Activated naive CD8-positive, alpha-beta T cell treated with anti-CD3 and anti-CD28 coated beads, Interleukin-2, amount 10 ng/mL, durations not matched to agents 7 days and 5 days (primary cell): ENCODE measurements at places on chromosomes 1 and 21. TPM values are rescaled to one million over a fixed set of nuclear protein-coding genes. Genes with fewer than 3 reads are reported as not detected.

DNA sequence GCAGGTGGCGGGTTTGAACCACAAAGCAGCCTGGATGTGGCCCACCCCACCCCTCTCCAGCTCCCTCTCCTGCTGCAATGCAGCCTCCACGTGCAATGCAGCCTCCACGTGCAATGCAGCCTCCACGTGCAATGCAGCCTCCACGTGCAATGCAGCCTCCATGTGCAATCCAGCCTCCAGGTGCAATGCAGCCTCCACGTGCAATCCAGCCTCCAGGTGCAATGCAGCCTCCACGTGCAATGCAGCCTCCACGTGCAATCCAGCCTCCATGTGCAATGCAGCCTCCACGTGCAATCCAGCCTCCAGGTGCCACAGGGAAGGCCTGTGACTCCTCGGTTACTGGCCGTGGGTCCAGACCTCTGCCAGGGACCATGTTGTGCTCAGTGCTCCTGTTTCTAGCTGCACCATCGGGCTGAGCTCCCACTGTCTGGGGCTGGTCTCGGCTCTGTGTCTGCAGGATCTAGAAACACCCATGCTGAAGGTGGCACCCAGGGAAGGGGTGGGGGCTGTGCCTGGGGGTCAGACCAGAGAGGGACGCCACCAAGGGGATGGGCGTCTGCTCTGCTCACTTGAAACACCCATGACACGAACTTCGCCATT, 11.9 kb upstream of the LRRC3 start:
- no peak for DNase-seq
- no peaks in the 10 kb centered on the region for H3K4me1 ChIP-seq
- H3K27ac ChIP-seq, result no peak overlapping the region
- peaks cover 5% of the 10 kb centered on the region for H3K27me3 ChIP-seq

Gene KRTAP21-2
- not detected for total RNA-seq

DNA sequence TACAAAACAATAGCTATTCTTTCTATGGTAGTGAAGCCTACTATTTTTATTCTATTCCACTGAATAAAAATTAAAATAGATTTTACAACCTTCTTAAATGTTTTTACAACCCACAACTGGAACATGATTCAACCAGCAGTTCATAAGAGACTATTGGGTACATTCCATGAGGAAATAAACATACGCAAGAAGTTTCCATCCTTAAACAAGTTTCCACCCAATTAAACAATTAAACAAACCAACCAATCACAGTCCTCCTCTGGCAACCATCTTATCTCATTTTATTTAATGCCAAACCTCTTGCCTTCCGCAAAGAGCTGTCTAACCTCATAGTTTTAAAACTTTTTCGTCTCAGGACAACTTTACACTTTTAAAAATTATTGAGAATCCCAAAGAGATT, 239.0 kb downstream of the RGS7 start:
- no peaks in the 10 kb centered on the region for H3K36me3 ChIP-seq
- no peak overlapping the region for H3K4me3 ChIP-seq
- DNase-seq, result no peak
- no peaks in the 10 kb centered on the region for H3K4me1 ChIP-seq

Gene CR1L
- total RNA-seq, result 1.1 TPM

DNA sequence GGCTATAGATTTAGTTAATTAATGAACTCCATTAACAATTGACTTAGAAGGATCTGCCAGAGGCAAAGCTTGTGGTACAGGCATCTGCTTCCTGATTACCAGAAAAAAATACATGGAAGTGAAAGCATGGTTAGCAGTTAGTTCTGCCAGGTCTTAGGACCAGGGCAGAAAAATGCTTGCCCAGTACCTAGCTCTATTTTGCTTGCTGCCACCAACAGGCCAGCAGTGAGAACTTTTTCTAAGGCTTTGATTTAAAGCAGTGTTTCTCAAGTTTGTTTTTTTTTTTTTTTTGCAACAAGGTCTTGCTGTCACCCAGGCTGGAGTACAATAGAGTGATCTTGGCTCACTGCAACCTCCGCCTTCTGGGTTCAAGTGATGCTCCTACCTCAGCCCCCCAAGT, 16.4 kb upstream of the MTF1 start:
- H3K27ac ChIP-seq, result no peak overlapping the region
- no peak overlapping the region for H3K4me3 ChIP-seq
- H3K36me3 ChIP-seq, result peaks cover 19% of the 10 kb centered on the region
- no peaks in the 10 kb centered on the region for H3K4me1 ChIP-seq
- DNase-seq, result no peak
- no peaks in the 10 kb centered on the region for H3K27me3 ChIP-seq

GRCh38 chr1:6272452-6272851, 11.6 kb upstream of the GPR153 start:
- no peak overlapping the region for H3K27ac ChIP-seq
- H3K27me3 ChIP-seq, result no peaks in the 10 kb centered on the region
- no peak overlapping the region for H3K4me3 ChIP-seq
- no peaks in the 10 kb centered on the region for H3K4me1 ChIP-seq
- DNase-seq, result no peak

- H3K27me3 ChIP-seq, result no peaks in the 10 kb centered on the region
- peaks cover 75% of the 10 kb centered on the region for H3K4me1 ChIP-seq
- peak overlapping the region; percentile 82 for H3K27ac ChIP-seq
- DNase-seq, result peak; percentile 63
- peak overlapping the region; percentile 69 for H3K4me3 ChIP-seq
Observed at GRCh38 chr1:226711976-226712741, 26.9 kb downstream of the ITPKB start.

DNA sequence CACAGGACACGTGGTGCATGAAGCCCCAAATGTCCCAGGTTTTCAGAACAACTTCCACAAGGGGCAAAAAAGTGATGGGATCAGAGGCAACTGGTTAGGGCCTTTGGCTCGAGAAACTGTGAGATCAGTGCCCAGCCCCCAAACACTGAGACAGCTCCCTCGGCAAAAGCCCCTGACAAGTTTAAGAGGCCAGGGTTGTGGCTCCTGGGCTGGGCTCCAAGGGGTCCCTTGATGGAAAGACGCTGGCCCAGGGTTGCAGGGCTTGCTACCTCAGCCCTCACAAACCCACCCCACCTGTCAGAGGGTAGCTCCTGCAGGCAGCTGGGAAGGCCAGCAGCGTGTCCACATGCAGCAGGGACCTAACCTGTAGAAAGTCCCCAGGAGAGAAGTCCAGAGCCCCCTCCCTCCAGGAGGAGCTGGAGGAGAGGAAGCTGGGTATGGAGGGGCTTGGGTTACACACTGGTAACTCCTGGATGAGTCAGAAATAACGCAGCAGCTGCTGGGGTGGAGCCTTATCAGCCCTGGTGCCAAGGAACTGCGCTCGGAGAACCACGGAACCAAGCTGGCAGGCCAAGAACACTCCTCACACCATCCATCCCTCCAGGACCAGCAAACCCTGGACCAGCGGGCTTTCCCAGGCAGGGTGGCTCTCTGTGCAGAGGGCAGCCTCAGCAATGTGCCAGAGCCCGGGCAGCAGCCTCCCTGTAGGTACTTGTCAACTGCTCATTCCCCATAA, 37.5 kb downstream of the CTNNBIP1 start:
- no peaks in the 10 kb centered on the region for H3K27me3 ChIP-seq
- no peak for DNase-seq
- no peak overlapping the region for H3K27ac ChIP-seq
- no peak overlapping the region for H3K4me3 ChIP-seq

Gene ARHGEF2
- 155 TPM for total RNA-seq
